ENCODE measurements at places on chromosomes 1 and 21.

GRCh38 chr1:9388335-9389180 is 95.9 kb downstream of the SPSB1 start:
- no peak for DNase-seq

DNA sequence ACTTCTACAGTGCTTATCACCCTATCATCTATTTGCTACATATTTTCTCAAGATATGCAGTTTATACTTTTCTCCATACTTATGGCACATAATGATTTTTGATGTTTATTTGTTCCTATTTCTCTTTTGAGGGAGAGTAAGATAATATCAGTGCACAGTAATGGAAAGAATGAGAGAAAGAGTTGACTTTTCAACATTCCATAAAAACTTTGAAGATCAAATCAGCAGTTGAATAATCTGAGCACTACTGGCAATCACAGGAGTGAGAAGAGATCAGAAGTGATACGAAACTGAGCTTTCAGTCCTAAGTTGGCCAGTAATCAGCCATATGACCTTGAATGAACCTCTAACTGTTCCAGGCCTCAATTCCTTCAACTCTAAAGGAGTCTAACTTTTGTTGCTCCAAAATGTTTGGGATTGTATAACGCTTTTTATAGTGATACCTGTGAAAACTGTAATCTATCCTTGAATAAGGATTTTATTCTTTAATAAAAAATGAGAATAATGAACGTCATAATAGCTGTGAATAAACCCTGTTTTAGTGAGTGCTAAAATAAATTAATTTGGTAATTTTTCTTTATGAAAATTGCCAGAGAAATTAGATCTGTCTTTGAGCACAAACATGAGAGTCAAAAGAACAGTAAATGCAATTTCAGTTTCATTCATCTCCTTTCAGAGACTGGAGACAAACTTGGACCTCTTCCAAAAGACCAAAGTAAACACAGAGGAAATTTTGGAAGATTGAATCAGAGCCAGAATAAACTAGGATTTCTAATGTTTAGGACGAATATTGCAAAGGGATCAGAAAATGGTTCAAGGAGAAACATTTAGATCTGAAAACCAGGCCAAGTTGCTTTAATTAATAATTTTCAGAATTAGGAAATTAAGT is 309.9 kb downstream of the ADGRL2 start:
- DNase-seq: no peak

GRCh38 chr1:23098463-23099170 is 70.0 kb downstream of the LUZP1 start:
- DNase-seq: peak; percentile 66

DNA sequence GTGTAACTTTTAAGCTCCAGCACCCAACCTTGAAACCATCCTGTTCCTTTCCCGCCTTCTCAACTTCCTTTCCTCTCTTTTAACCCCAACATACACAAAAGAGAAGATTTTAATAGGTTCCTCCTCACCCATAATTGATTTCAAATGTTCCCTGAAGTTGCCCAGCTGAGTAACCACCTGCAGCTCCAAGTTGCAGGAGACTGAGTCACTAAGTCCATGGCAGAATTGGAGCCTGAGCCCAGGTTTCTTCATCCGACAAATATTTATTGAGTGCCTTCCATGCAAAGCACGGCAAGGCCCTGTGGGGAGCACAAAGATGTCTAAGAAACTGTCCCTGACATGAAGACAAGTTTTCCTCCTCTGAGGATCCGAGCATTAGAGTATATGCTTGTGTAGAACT is 97.7 kb downstream of the PAPPA2 start:
- no peak for DNase-seq

DNA sequence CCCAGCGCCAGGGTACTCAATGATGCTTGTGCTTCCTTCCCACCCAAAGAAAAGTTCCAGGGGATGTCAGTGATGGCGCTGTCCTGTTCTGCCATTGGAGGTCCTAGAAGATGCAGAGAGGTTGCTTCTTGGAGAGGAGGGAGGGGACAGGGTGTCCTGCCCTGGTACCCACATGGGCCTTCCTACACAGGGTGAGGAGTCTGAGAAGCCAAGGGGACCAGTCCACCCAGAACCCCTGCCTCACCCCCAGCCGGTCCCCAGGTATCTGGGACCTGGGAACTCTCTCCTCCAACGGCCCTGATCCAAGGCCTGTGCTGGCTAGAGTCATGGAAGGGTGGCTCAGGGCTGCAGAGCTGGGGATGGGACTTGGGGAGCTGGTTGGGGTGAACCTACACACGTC is 259.4 kb downstream of the KCNJ6 start:
- no peak for DNase-seq

GRCh38 chr1:227429447-227430359 is 111.4 kb upstream of the CDC42BPA start:
- DNase-seq: peak; percentile 23

GRCh38 chr1:110091791-110092190 is 20.5 kb upstream of the UBL4B start:
- DNase-seq: no peak

- peak; percentile 90 for DNase-seq
These were observed at the start of gene DDI2 for GRCh38 chr1:15617173-15618076. TSS of gene DDI2 (plus strand) at chr1:15617458. CDS start at chr1:15617671, 213 bp downstream.

- no peak for DNase-seq
These were observed 21.0 kb downstream of the WDR4 start for GRCh38 chr21:42858185-42858847.

DNA sequence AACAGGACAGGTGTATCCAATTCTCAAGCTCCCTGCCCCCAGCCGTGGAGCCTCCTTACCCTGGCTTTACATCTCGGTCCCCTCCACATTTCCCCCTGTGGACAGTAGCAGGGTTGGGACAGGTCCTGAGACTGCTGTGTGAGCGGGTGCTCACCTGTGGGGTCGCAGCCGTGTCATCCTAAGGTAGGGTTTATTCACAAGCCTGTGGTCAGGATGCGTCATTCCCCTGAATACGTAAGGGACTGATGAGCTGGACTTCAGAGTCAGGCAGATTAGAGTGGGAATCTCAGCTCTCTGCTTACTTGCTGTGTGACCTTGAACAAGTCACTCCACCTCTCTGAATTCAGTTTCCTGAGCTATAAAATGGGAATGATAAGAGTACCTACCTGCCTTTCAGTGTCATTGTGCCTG is 17.7 kb downstream of the ZNF362 start:
- DNase-seq: no peak
